ENCODE measurements at places on chromosomes 6 and 20. TPM values are rescaled to one million over a fixed set of nuclear protein-coding genes. Genes with fewer than 3 reads are reported as not detected.

The TAP1 gene
- total RNA-seq = 5.3 TPM

The CRYBG1 gene
- total RNA-seq = 0.91 TPM

The CCN2 gene
- total RNA-seq = 8.5 TPM

The SLC16A10 gene
- total RNA-seq = 12.1 TPM

The ZNF334 gene
- total RNA-seq = 30.8 TPM

The C6orf58 gene
- total RNA-seq = not detected

The ZSCAN23 gene
- 19.9 TPM for total RNA-seq

The IP6K3 gene
- total RNA-seq = 0.27 TPM

The TRIM40 gene
- not detected for total RNA-seq

The CST9 gene
- total RNA-seq = not detected

The C20orf144 gene
- not detected for total RNA-seq

The ULBP3 gene
- total RNA-seq = 4.2 TPM

The ABHD16B gene
- not detected for total RNA-seq

The RPL7L1 gene
- 81.9 TPM for total RNA-seq
